Prostate gland (tissue), 2 donors: ENCODE measurements at places on chromosomes 3 and 15. TPM values are rescaled to one million over a fixed set of nuclear protein-coding genes. Genes with fewer than 3 reads are reported as not detected.

- no peaks in the 10 kb centered on the region for H3K27me3 ChIP-seq
- no peak overlapping the region for H3K27ac ChIP-seq
- no peaks in the 10 kb centered on the region for H3K4me1 ChIP-seq
- no peak for DNase-seq
Measured at GRCh38 chr3:98770261-98771039, 7.3 kb downstream of the ST3GAL6 start.

The IMPG2 gene
- total RNA-seq = 0.28 TPM

The SYNPR gene
- not detected for total RNA-seq

DNA sequence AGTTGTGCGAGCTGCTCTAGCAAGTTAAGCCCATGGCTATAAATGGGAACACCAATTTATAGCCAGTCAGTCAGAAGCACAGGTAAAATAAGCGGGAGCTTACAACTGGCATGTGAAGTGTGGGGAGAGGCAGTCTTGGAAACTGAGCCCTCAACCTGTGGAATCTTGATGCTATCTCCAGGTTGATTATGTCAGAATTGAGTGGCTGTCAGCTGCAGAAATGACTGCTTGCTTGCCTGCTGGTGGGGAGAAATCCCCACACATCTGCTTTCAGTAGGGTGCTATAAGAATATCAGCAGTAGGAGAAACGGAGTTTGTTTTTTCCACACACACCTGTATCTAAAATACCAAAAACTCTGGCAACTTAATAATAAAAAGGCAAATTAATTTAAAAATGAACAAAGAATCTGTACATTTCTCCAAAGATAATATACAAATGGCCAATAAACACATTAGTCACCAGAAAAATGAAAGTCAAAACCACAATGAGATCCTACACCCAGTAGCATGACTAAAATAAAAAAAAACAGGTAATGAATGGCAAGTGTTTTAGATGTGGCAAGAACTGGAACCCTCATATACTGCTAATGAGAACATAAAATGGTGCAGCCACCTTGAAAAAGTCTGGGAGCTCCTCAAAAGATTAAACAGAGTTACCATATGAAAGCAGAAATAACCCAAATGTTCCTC is 26.0 kb upstream of the MAP4 start:
- H3K27ac ChIP-seq = no peak overlapping the region
- peaks cover 5% of the 10 kb centered on the region for H3K4me1 ChIP-seq
- no peak overlapping the region for H3K4me3 ChIP-seq
- DNase-seq = no peak

The IQCF6 gene
- not detected for total RNA-seq

The PIGX gene
- total RNA-seq = 60.4 TPM

- H3K27ac ChIP-seq = no peak overlapping the region
- H3K36me3 ChIP-seq = no peaks in the 10 kb centered on the region
- no peaks in the 10 kb centered on the region for H3K4me1 ChIP-seq
- H3K27me3 ChIP-seq = no peaks in the 10 kb centered on the region
Measured at GRCh38 chr15:39598186-39598850, 17.4 kb downstream of the THBS1 start.

DNA sequence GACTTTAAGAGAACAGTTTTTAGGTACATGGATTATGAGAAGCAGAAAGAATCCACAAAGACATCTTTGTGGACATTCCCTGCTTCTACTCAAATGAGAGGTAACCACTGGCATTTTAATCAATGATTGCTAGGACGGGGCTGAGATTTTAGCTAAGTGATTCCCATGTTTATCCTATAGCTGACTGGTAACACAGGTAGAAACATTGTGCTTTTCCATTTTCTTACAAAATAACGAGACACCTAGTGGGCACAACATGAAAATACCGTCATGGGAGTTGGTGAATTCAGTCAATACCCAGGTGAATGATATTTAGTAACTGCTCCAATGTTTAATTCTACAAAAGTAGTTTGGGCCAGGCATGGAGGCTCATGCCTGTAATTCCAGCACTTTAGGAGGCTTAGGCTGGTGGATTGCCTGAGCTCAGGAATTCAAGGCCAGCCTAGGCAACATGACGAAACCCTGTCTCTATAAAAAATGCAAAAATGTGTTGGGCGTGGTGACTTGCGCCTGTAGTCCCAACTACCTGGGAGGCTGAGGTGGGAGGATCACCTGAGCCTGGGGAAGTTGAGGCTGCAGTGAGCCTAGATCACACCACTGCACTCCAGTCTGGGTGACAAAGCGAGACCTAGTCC is 37.2 kb upstream of the DENND4A start:
- no peak overlapping the region for H3K4me3 ChIP-seq
- no peak overlapping the region for H3K27ac ChIP-seq
- H3K36me3 ChIP-seq = no peaks in the 10 kb centered on the region
- H3K27me3 ChIP-seq = no peaks in the 10 kb centered on the region
- DNase-seq = no peak

The MCTP2 gene
- total RNA-seq = 46.3 TPM

DNA sequence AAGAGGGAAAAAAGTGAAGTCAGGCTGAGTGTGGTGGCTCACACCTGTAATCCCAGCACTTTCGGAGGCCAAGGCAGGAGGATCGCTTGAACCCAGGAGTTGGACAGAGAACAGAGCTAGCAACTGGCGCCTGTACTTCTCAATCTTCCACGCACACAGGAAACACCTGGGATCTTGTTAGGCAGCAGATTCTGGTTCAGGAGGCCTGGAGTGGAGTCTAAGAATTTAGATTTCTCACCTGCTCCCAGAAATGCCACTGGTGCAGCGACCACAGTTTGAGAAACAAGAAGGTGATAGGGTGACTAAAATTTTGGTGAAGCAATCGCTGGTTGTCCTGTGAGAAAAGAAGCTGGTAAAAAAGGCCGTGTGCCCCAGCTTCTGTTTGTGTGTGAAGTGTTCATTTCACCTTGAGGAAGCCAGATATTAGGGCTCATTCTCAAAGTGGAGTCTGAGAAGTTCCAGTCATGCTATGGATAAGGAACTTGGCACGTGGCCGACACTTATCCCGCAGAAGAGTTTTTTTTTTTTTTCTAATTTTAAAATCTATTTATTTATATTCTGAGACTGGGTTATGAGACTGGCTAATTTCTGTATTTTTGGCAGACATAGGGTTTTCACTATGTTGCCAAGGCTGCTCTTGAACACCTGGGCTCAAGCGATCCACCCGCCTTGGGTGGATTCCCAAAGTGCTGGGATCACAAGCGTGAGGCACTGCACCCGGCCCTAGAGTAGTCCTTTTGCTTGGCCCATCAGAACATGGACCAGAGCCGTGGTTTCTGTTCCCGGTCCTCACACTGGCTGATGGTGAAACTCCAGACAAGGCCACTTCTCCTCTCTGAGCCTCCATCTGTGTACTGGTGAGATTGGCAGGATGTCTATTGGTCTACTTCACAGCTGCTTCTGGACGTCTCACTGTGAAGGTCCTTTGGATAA is 324.6 kb upstream of the PROK2 start:
- H3K27me3 ChIP-seq = no peaks in the 10 kb centered on the region
- peaks cover 6% of the 10 kb centered on the region for H3K4me1 ChIP-seq
- H3K27ac ChIP-seq = no peak overlapping the region
- no peak overlapping the region for H3K4me3 ChIP-seq
- H3K36me3 ChIP-seq = no peaks in the 10 kb centered on the region

- DNase-seq = no peak
- H3K4me1 ChIP-seq = no peaks in the 10 kb centered on the region
- H3K27me3 ChIP-seq = no peaks in the 10 kb centered on the region
Measured at GRCh38 chr3:5047764-5048419, 68.7 kb downstream of the BHLHE40 start.

DNA sequence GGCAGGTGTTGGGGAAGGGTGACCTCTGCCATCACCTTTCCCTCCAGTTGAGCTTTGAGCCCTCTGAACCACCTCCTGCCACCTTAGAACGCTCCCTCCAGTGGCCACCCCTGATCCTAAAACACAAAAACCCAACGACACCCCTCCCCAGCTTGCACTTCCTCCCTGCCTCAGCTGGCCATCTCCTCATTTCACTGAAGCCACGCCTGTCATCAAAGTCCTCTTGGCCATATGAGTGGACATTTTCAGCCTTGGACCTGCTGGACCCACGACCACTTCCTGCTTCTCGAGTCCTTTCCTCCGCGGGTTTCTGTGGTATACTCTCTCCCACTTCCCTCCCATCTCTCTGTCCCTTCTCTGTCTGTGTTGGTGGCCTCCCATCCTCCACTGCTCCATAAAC is 48.5 kb upstream of the NR2C2 start:
- H3K27me3 ChIP-seq = no peaks in the 10 kb centered on the region
- H3K4me3 ChIP-seq = no peak overlapping the region
- DNase-seq = no peak
- H3K27ac ChIP-seq = no peak overlapping the region

The GPR87 gene
- 10.9 TPM for total RNA-seq

- no peaks in the 10 kb centered on the region for H3K36me3 ChIP-seq
- H3K4me3 ChIP-seq = no peak overlapping the region
- H3K4me1 ChIP-seq = no peaks in the 10 kb centered on the region
- DNase-seq = no peak
Measured at GRCh38 chr3:46163556-46164041, 44.5 kb downstream of the CCR1 start.

DNA sequence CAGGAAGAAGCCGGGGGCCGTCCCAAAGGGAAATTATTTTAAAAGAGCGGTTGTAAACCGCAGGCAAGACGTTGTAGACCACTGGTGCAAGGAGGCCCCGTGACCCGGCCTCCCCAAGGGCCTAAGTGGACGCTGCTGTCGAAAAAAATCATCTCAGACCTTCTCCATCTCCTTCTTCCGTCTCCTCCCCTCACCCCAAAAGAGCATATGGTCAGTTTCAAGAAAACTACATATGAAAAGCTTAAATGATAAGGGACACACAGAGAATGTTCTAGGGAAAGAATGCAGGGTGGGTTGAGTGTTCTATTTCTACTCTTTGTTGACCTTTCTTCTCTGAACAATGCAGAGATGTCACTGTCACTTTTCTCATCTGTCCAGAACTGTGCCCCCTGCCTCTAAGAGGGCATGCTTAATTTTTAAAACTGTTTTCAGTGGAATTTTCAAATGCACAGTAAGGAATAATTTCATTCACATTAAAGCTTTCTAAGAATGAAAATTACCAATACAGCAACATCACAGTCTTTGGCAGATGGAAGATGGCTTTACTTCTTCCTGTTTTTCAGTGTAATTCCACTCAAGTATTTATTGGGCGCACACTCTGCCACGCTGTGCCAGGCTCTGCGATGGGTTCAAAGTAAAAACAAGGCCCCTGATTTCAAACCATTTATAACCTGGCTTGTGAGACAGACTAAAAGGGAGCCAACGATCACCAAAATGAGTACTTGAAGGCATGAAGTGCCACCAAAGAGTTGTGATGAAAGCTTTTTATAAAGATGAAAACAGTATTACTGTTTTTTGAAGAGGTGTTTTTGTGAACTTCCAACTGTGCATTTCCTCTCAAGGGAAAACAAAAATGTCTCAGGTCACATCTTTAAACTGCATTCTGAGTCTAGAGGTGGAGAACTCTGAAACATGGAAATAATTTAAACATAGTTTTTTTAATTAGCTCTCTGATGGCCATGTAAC is 891 bp upstream of the TOP2B start:
- H3K27ac ChIP-seq = peak overlapping the region; percentile 96
- DNase-seq = no peak
- peak overlapping the region; percentile 85 for H3K4me3 ChIP-seq
- H3K36me3 ChIP-seq = no peaks in the 10 kb centered on the region
